ENCODE measurements at places on chromosomes 6 and 20.

- DNase-seq: no peak
Observed at GRCh38 chr6:77466451-77467437, 3.5 kb upstream of the HTR1B start.

DNA sequence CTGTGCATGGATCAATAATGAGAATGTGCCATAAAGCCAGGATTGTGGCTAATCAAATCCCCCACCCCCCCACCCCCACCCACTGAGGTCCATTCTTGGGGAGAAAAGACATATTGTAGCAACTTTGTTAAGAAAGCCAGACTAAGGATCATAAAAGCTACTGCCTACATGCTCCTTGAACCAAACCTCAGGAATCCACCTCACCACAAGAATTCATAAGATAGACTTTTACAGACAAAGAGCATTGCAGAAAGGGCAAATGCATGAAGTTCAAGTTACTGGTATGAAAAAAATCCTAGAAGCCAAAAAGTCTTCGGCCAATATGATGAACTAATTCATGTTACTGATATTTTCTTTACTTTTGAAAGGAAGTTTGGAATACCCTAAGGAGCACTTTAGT is 187.9 kb upstream of the ARID1B start:
- DNase-seq: no peak

GRCh38 chr6:57177545-57178265 is 5.6 kb downstream of the BAG2 start:
- DNase-seq: no peak

- DNase-seq: no peak
Observed at GRCh38 chr6:160386869-160387530, 38.8 kb downstream of the SLC22A3 start.

DNA sequence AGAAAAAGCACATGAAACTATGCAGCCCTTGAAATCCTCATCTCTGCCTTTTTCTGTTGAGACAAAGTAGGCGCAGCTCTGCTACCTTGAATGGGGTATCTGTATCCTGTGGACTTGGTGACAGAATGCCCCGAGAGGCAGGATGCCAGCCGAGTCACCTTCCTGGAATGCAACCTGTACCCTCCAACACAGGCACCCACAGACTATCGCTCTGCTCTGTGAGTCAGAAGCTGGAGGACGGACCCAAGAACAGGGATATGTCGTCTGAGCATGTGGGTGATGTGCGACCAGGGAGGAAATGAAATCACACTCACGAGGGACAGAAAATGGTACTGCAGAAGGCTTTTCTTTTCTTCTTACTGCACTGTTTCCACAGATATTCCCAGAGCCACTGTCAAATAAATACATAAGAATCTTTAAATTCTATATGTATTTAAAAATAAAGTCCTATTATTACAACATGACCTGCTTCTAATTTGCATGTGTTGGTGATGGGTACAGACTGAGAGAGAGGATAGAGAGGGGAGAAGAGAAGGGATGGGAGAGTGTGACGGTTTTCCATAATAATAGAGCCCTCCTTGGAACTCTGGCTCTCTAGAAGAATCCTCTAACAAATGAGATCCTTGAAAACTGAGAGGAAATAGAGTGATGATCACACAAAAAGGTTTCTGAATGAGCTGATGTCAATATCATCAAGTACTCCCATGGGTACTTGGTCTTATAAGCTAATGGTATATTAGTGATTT is 308.1 kb downstream of the FOXC1 start:
- DNase-seq: no peak

DNA sequence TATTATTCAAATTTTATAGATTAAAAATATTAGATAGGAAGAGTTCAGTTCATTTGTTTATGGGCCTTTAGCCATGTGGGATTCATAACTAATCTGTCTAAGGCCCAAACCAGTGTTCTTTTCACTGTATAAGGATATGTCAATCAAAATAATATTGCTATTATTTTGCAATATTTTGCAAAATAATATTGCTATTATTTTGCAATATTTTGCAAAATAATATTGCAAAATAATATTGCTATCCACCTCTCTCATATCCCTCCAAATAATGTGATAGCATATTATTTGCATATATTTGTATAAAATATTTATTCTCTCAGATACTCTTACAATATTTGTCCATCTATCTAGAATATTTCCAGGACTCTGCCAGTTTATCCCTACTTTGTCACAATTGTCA is 595.3 kb upstream of the PTCHD4 start:
- DNase-seq: no peak

GRCh38 chr20:44614525-44614924 is 32.1 kb downstream of the PKIG start:
- DNase-seq: no peak

DNA sequence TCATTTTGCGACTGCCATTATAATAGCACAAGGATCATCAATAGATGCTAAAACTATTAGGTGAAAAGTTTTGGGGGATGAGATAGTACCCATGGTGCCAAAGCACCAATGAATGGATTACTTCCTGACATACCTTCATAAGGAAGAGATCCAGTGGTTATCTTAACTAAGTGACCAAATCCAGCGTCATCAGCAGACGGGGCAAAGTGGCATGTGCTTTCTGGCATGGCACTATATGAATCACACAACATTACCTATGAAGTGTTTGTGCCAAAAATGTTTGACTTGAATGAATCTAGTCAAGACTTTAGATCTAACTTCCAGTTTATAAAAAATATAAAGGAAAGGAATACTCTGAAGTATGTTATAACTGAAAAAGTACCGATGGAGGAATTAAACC is 10.8 kb downstream of the TRIM26 start:
- DNase-seq: no peak

DNA sequence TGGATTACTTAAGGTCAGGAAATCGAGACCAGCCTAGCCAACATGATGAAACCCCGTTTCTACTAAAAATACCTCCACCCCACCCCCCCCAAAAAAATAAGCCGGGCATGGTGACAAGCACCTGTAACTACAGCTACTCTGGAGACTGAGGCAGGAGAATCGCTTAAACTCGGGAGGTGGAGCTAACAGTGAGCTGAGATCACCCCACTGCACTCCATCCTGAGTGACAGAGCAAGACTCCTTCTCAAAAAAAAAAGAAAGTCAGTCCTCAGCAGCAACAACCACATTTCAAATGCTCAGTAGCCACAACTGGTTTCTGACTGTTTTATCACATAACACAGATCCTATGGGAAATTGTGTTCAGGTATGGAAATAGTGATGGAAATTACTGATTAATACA is 135.3 kb downstream of the HFE start:
- no peak for DNase-seq

DNA sequence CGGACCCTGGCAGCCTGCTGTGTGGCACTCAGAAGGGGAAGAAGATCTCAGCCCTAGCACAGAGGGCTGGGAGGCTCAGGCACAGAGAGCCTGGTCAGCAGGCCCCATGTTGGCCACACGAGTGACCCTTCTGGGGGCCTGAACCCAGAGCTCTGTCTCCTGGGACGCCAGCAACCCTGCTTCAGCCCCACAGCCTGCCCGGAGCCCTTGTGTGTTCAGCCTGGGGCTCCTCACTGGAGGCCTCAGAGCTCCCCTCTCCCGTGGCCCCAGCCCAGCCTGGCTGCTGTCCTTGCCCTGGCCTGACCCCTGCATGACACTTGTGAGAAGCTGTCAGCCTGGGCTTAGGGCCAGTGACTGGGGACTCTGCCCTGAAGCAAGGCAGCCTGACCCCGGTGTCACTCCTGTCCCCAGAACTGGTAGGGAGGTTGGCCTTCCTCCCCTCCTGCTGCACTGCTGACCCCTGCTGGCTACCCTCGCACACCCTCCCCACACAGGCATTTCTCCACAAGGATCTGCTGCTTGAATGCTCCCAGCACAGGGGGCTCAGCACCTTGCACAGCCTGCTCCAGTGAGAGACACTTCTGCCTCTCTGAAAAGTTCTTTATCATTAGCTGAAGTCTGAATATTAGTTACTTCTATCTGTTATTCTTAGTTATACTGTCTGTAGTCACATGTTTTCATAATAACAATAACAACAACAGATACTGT is 15.4 kb upstream of the IP6K3 start:
- DNase-seq: peak; percentile 54

- no peak for DNase-seq
Observed at GRCh38 chr6:161876231-161876630, 602.4 kb upstream of the AGPAT4 start.

DNA sequence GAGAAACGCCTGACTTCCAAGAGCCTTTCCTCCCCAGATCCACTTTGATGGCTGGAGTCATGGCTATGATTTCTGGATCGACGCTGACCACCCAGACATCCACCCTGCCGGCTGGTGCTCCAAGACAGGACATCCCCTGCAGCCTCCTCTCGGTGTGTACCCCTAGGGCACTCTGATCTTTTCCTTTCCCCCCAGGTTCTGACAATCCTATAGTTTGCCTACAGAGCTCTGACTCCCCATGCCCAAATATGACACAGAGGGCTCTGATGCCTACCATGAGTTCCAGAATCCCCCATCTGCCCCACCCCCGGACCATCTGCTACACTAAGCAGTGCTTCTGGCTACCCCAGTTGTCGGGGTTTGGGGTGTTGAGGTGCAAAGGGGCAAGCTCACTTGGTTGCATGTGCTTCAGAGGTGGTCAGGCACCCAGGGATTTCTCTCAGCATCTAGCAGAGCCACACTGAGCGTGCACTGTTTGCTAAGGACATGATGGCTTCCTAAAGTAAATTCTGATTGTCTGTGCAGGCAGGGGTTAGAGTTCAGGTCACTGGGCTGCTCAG is 24.0 kb upstream of the SGK2 start:
- DNase-seq: no peak

- DNase-seq: no peak
Observed at GRCh38 chr6:22765015-22765414, 195.6 kb downstream of the HDGFL1 start.

DNA sequence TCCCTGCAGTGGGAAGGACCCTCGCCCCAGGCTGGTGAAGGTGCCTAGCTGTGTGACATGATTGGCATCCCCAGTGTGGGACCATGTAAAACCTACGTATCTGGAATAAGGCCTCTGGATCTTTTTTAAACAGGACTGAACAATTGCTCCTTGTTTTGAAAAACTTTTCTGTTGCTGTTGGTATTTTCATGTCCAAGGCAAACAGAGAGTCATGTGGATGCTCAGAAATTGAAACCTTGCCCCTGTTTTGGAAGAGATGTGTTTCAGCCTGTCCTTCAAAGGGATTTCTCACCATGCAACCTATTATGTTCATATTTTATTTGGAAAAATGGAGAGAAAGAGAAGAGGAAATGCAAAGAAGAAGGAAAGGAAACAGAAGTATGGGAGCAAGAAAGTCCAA is 362.3 kb downstream of the PKHD1 start:
- DNase-seq: no peak

DNA sequence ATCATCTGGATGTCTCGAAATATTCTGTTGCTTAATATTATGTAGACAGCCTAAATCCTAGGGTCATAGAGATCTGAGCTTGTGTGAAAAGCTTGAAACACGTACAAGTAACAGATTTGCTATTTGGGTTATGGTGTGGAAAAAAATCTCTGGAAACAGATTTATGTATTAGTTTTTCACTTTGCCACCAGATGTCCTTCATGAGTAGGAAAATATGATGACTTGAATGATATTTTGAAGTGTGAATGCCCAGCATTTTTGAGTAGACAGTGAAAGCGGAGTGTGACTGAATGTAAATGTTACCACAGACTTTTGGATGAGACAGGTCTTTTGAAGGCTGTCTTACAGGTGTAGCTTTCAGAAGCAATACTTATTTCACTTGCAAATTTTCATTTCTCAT is 4.2 kb upstream of the BMP6 start:
- DNase-seq: no peak

GRCh38 chr6:155493694-155494143 is 38.1 kb upstream of the NOX3 start:
- no peak for DNase-seq

- DNase-seq: peak; percentile 2
Observed at GRCh38 chr6:44122801-44123200, 4.5 kb downstream of the MRPL14 start.

DNA sequence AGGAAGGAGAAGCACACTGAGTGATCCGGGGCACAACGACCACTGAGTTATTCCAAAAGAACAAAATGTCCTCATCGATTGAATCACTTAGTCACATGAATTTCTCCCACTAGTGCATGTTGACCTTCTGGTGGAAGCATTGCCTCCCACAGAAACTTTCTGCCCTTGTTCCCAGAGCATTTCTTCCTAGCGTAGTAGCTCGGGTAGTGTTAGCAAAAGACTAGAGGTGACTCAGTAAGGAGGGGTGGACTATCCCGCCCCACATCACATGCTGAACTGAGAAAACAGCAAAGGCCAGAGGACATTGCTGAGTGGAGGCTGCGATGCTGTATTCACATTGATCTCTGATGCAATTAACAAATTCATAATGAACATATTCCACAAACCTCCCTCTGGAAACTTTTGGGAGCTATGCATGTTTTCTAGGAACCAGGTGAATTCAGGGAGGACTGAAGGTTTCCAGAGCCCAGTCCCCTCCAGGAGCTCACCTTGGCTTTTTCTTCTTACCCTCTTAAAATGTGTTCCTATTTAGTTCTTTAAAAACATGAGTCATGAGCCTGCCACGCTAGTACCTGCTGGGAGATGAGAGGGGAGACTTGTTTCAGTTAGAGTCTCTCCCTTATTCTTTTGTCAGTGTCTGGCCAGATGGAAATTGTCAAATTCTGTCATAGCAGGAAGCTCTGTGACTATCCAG is 507.9 kb downstream of the CDH26 start:
- DNase-seq: no peak

GRCh38 chr6:19391926-19392325 is 445.2 kb upstream of the ID4 start:
- no peak for DNase-seq

DNA sequence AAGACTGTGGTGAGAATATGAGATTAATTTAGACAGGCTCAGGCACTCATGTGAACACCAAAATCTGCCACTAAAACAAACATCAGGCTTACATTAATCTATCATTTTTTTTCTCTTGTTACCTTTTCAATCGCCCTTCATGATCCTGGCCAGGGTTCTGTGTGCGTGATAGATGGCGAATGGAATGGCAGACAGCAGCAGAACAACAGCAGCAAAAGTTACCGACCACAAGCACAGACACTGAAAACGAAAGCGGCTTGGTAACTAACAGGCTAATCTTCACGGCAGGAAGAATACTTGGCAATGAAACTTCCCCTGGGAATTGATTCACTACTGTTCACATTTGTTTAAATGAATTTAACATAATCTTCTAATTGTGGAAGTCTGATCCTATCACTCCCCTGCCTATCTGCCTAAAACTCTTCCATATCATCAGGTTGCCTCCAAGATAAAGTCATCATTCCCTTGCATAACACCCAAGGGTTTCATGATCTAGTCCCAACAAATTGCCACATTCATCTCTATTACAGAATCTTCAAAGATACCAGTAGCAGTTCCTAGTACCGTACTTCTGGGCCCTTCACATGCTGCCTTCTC is 28.7 kb downstream of the PTPRK start:
- no peak for DNase-seq

GRCh38 chr20:11108102-11108810 is 434.5 kb upstream of the JAG1 start:
- DNase-seq: no peak

Measured in GDM1 (cell line).